ENCODE measurements at places on chromosomes 2 and 18.

DNA sequence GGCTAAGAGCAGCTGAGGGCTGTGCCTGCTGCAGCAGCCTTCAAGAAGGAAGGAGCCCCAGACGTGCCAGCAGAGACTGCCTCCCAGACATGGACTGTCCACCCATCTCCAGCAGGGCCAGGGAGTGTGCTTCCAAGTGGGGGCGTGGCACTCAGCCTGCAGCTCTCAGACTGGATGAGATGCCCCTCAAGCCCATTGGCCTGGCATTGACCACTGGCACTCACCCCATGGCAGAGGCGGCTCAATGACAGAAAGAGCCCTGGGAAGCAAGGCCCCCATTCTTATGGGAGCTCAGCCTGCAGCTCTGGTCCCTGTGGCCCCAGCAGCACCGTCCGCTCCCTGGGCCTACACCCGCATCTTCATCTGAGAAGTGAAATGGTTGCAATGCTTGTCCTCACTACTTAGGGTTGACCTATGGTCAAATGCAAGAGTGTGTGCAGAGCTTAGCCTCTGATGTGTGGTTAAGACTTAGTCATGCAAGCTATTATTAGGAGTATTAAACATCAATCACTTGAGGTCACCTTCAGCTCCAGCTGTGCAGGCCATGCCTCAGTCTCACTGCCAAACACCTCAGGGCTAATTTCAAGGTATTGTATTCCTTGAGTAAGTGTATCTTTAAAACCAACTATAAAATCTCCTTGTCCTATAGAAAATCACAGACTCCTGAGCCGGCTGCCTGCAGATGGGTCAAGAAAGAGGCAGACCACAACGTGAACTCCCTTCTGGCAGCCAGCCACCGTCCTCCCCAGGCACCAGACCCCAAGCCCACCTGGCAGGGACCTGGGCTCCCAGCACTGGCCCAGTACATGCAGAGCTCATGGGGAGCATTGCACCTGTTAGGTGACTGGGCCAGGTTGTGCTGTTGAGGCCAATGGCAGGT, 194.8 kb downstream of the NDUFA10 start:
- DNase-seq: no peak

DNA sequence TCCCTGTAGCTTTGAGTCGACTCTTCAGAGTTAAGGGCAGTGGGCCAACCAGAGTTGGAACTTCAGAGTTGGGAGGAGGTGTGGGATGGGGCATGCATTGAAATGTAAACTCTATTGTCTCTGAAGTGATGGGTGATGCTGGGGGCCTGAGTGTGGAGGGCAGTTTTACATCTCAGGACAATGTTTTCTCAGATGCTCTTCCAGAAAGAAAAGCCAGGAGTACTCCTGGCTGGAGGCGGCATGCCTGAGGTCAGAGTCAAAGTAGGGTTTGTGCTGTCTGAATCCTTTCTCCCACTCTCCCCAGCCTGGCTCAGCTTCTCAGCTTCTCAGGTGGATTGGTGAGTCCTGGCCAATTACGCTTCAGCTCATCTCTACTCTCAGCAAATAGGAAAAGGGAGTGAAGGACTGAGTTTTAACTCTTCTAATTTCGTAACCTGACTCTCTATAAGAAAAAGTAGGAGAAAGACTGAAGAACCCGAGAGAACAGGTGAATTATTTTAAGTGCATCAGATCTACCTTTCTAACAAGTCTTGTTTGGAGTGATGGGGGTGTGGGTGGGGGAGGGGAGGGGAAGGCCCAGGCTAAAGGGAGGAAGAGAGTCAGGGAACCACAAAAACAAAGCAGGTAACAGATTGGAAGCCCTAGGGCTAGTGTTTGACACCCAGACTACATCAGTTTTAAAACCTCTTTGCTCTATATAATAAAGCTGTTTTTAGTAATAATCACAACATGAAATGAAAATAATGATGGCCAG, 107.5 kb upstream of the PELI1 start:
- DNase-seq: no peak

DNA sequence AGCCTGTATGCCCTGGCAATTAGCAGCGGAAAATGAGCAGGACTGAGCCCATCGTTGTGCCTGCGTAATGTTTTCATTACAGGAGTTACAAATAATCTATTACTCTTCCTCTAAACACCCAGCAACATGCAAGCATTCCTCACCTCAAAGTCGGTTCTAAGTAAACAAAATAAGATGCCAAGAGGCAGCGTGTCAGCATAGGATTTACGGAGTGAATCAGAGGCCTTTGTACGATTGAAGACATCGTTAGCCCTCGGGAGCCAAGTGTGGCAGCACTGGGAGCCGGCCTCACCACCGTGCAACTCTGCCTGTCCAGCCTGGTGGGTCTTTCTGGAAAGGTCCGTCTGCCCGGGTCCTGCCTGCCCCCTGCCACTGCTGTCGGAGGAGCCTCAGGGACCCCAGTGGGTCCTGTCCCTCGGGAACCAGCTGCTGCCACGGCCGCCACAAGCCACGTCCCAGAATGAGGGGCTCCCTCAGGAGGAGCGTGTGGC, 80.1 kb upstream of the CTDP1 start:
- DNase-seq: no peak

- no peak for DNase-seq
Measured at GRCh38 chr2:178136321-178137025, 24.2 kb downstream of the RBM45 start.

DNA sequence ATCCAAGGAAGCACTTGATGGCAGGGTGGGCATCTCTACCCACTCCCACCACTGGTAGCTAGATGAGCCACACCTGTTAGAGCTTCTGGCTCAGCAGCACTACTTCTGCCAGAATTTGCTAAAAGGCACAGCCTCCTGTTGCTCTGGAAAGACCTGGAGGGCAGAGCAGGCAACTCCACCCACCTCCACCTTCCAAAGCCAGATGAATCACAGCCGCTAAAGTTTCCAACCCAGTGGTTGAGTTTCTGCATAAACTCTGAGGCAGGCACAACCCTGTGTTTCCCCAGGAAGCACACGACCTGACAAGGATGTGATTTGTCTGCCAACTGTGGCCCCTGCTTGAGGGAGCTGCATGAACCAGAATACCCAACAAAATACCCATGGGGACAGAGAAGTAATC, 111.6 kb upstream of the GCFC2 start:
- no peak for DNase-seq

DNA sequence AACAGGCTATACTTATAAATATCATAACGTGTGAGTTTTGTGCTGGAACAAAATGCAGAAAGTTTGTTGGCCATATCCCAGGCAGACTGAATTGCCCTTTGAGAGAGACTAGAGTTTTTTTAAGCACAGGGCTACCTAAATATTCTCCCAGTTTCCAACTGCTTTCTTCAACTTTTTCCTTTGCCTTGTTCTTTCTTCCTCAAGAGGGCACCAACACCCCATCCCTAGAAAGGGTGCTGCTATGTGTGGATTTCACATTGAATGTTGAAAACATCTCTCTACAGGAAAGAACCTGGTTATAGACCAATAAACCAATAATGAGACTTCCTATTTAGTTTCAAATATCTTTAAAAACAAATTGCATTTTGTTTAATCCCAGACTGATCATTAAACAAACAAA, 87.9 kb downstream of the ICOS start:
- DNase-seq: no peak

GRCh38 chr2:120692691-120693090, 43.0 kb upstream of the GLI2 start:
- no peak for DNase-seq

- no peak for DNase-seq
Measured at GRCh38 chr18:73118121-73118816, 250.5 kb upstream of the NETO1 start.

- DNase-seq: no peak
Measured at GRCh38 chr2:238506371-238507068, 79.8 kb downstream of the ASB1 start.

DNA sequence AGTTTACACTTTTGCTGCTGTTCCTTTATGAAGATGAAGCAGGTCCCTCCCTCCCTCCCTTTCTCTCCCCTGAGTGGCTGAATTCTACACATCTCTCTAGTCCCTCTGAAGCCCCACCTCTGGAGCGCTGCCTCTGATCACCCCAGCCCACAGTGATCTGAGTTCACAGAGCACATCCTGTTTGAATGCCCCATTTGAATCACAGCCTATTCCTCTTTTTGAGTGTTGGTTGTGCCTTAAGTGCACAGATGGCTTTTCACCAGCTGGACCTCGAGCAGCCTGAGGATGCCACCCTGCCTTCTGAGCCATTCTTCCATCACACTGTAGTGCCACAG, 87.1 kb downstream of the ITGB1BP1 start:
- no peak for DNase-seq

GRCh38 chr2:195202163-195202845, 454.7 kb upstream of the SLC39A10 start:
- DNase-seq: no peak

GRCh38 chr2:176096986-176097819, 2.4 kb upstream of the HOXD12 start:
- peak; percentile 51 for DNase-seq

DNA sequence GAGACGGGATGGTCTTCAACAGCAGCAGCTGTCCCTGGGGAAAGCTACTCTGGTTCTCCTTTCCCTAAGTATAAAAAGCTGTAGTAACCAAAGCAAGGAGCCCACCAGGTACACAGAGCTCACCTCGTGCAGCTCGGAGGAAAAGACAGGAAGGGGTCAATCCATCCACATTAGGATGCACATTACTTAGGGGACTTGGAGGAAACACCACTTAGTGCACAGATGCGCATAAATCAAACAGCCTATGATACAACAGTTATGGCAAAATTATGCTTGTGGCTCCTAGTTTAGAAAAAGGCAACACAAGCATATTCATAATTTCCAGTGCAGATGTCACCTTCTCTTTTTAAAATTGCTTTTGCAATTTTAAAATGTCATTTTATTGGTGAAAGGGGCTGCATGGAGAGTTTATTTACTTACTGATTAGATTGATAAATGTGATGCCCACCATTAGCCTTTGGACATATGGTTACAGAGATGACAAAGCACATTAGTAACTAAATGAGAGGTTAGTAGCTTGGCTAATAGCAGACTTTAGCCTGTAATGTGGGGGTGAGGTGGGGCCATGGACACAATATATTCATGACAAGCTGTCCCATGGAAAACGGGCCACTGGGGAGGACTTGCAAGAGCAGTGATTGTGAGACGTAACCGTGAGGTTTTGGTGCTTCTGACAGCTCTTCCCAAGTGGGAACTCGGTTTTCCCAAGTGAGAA, 199.8 kb downstream of the MYT1L start:
- DNase-seq: no peak

- DNase-seq: no peak
Measured at GRCh38 chr2:205681401-205682238, 681 bp upstream of the NRP2 start.

GRCh38 chr18:52936931-52937330, 596.9 kb downstream of the DCC start:
- no peak for DNase-seq

DNA sequence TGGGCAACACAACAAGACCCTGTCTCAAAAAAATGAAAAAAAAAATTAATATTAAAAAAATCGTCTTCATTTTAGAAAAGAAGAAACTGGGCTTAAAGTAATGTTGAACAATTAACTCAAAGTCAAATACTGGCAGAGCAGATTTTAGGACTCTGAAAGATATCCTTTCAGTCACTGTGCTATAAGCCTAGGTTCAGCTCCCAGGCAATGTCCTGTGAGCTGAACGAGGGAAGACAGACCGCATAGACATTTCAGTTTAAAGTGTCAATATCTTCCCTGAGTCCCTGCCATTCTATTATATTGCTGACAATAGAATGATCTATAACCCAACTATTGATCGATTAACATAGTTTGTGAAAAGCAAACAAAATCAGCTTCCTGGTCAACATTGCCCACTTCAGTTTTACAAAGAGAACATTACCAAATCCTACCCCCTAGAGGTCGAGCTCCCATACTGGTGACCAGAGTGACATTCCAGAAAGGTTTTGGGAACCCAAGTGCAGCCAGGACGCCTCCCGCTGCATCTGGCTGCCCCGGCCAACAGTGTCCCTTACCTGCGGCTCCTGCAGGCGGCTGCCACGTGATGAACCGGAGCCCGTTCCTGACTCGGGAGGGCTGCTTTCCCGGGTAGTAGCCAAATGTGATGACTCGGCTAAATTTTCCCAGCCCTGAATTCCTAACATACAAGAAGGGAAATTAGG, 639 bp downstream of the MRO start:
- no peak for DNase-seq

DNA sequence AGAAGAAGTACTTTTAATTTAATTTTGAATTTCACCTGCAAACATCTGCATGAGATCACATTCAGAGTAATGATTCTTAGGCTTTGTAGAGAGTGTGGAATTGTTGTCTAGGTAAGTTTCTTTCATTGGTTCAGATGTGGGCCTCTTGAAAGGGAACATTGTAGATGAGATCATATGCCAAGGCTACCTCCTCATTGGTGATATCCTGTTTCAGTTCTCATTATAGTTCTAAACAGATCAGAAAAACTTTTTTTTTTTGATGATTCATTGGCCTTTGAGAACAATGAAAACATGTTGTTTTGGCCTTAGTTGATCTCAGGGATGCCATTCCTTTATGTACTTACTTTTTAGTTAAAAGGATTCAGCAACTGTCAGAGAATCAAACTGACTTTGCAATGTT, 44.5 kb downstream of the EML6 start:
- no peak for DNase-seq

GRCh38 chr2:152465541-152465940, 130.6 kb downstream of the FMNL2 start:
- DNase-seq: no peak

GRCh38 chr2:26738481-26738880, 25.6 kb upstream of the SLC35F6 start:
- DNase-seq: no peak

- DNase-seq: no peak
Measured at GRCh38 chr2:44959855-44960254, 18.4 kb downstream of the SIX3 start.

- DNase-seq: no peak
Measured at GRCh38 chr2:143754742-143755141, 625.5 kb downstream of the ARHGAP15 start.

- no peak for DNase-seq
Measured at GRCh38 chr2:68044099-68044498, 18.7 kb downstream of the C1D start.

DNA sequence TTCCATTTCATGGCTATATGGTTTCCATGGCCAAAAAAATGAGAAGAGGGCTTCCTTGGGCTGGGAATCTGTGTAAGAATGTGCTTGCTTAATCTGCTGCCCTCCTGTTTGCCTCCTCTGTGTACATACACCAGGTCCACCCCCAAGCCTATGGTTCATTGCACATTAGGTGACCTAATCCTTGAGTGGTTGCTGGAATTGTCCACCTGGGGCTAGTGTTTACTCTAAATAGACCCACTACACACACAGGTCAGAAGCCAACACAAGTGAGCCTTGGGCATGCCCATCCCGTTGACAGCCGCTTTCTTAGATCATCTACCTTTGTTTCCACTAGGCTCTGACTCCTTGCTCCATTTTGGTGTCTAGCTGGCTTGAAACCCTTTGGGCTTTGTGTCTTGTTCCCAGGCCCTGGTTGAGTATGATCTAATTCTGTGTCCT, 59.2 kb upstream of the ATL2 start:
- no peak for DNase-seq

DNA sequence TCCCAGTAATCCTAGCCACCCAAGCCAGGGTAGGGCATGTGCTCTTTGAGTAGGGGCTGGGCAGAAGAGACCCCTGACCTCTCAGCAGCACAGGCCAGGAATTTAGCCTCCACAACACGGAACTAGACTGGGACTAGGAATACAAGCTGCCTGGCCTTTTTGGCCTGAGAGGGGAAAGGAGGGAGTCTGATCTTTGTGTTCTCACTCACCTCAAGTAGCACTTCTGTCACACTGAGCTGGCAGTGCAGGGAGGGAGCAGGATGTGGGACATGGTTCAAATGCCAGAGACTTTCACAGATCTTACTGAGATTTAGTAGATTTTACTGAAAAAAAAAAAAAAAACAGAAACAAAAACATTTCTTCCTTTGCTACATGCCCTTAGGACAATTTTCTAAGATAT, 395.2 kb downstream of the CMPK2 start:
- no peak for DNase-seq
